Thoracic aorta (tissue), 2 donors: ENCODE measurements at places on chromosomes 11 and 22.

- H3K4me3 ChIP-seq: no peak overlapping the region
- peaks cover 10% of the 10 kb centered on the region for H3K4me1 ChIP-seq
- DNase-seq: no peak
These were observed 10.4 kb upstream of the TUB start for GRCh38 chr11:8070417-8071115.

DNA sequence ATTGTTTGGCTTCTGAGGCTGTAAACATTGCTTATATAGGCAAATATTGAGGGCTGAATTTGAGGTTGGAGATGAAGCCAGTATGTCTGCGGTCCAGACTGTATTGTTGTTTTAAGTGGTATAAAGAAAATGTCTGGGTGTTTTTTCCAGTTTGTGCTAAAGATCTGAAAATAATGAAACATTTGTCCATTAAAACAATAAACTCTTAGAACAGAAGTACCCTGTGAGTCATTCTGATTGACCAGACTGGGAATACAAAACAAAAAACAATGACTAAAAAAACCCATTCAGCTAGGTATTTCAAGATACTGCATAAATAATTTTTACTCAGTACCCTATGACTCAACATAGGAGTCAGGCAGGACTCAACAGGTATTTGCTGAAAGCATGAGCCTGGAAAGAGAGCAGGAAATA lies 20.4 kb downstream of the ALKBH8 start:
- H3K36me3 ChIP-seq: peaks cover 7% of the 10 kb centered on the region
- no peaks in the 10 kb centered on the region for H3K27me3 ChIP-seq
- no peaks in the 10 kb centered on the region for H3K4me1 ChIP-seq
- H3K4me3 ChIP-seq: no peak overlapping the region
- no peak overlapping the region for H3K27ac ChIP-seq

DNA sequence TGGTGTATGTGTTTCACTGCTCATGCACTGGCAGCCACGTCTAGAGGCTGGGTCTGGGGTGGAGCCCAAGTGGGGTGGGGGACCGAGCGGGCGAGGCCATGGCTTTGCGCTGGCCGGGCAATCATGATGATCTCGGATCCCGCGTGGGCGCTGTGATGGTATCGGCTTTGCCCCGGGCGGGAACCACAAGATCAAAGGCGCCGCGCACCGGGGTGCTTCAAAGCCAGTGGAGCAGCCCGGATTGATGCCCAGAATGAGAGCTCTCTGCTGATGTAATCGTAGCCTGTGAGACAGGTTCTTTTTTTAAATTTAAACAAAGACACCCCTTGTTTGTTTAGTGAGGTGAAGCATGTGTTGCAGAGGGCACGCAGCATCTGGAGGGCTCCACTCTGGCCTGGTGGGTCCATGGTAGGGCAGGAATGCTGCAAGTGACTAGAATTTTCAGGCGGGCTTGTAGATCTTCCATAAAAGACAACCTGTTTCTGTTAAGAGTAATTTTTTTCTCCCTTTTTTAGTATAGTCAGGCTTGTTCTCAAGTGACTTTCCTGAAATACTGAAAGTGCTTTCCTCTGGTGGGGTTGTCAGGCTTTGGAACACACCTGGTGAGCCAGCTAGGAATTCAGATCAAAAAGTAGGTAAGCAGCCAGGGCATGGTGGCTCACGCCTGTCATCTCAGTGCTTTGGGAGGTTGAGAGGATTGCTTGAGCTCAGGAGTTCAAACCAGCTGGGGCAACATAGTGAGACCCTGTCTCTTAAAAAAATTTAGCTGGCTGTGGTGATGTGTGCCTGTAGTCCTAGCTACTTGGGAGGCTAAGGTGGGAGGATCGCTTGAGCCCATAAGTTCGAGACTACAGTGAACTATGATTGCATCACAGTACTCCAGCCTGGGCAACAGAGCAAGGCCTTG lies 40.7 kb downstream of the ZNRF3 start:
- no peaks in the 10 kb centered on the region for H3K27me3 ChIP-seq
- H3K27ac ChIP-seq: peak overlapping the region; percentile 82
- H3K4me3 ChIP-seq: peak overlapping the region; percentile 68
- no peak for DNase-seq
- H3K36me3 ChIP-seq: no peaks in the 10 kb centered on the region

DNA sequence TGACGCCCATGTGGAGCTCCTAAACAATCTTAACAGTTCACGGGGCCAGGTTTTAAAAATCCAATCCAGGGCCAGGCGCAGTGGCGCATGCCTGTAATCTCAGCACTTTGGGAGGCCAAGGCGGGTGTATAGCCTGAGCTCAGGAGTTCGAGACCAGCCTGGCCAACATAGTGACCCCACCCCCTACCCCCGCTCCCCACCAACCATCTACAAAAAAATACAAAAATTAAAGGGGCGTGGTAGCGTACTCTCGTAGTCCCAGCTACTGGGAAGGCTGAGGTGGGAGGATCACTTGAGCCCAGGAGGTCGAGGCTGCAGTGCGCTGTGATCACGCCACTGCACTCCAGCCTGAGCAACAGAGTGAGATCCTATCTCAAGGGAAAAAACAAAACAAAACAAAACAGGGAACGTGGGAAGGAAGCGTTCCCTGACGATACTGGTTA lies 689 bp upstream of the SART1 start:
- H3K36me3 ChIP-seq: peaks cover 21% of the 10 kb centered on the region
- peaks cover 22% of the 10 kb centered on the region for H3K4me1 ChIP-seq
- DNase-seq: no peak
- peak overlapping the region; percentile 97 for H3K27ac ChIP-seq

DNA sequence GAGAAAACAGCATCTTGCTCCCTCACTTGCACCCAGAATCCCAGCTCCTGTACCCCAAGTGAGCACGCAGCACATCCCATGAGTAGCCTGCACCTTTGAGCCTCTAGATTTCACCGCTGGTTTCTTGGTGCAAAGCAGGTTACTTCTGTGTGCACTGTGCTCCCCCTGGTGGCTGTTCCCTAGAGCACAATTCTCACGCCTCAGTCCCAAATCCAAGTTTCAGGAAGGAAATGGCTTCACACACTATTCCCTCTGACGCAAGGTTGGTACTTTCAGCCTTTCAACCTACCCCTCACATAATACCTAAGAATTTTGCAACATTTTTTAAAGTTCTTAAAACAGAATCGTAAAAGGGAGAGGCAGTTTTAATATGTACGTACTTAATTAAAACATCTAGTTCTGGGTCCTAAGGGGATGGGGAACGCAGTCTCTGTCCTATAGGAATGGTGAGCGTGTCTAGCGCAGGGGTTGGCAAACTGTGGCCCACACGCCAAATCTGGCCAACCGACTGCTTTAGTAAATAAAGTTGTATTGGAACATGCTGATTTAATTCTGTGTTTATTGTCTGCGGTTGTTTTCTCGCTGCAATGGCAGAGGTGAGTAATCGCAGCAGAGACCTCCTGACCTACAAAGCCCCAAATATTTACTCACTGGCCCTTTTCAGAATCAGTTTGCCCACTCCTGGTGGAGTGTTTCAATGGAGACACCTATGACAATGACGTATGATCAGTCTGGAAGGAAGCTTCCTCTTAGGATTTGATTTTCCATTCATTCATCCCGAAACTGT lies 27.5 kb downstream of the DHCR7 start:
- H3K4me3 ChIP-seq: no peak overlapping the region
- DNase-seq: no peak
- no peak overlapping the region for H3K27ac ChIP-seq
- H3K4me1 ChIP-seq: no peaks in the 10 kb centered on the region
- no peaks in the 10 kb centered on the region for H3K27me3 ChIP-seq

- H3K4me1 ChIP-seq: peaks cover 20% of the 10 kb centered on the region
- H3K4me3 ChIP-seq: no peak overlapping the region
- H3K27me3 ChIP-seq: no peaks in the 10 kb centered on the region
- no peak for DNase-seq
These were observed 16.4 kb downstream of the APOL2 start for GRCh38 chr22:36222887-36223450.

DNA sequence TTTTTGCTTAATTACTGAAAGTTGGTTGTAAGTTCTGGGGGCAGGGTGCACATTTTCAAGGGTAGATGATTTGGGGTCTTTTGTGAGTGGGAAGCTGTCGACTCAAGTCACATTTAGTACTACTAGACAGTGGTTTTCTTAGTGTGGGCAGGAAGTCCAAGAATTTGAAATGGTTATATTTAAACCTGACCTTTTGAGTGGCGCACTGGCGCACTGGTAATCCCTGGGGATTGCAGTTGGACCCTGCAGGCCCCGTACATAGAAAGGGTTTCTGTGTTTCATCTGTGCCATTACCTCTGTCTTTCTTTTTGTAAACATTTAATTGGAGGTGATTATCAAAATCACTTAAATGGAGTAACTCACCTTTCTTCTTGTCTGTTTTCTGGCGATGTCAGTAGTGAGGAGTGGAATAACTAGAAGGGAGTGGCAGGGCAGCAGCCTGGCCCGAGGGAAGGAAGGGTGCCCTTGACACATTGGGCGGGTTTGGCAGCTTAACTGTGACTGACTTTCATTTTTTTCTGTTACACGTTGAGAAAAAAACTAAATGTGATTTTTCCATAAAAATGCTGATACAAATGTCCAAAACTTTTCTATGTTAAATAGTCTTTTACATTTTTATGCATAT lies 101.8 kb upstream of the GAL start:
- H3K36me3 ChIP-seq: peaks cover 4% of the 10 kb centered on the region
- DNase-seq: no peak
- no peaks in the 10 kb centered on the region for H3K27me3 ChIP-seq

DNA sequence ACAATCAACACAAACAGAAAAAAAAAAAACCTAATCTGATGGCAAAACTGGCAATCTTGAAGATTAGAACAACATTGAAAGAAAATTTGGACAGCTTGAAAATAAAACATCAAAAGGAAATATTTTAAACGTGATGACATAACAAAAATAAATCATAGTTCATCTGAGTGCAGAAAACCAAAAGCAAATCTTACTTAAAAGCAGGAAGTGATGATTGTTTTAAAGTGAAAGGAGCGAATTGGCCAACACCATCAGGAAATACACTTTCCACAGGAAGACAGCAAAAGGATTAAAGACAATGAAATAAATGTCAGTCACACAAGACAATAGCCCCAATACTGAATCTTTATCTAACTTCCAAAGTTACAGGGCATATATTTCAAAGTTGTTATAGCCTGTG lies 696.5 kb upstream of the CHORDC1 start:
- H3K36me3 ChIP-seq: no peaks in the 10 kb centered on the region
- H3K4me1 ChIP-seq: no peaks in the 10 kb centered on the region
- H3K27ac ChIP-seq: no peak overlapping the region
- H3K27me3 ChIP-seq: no peaks in the 10 kb centered on the region
- no peak for DNase-seq

DNA sequence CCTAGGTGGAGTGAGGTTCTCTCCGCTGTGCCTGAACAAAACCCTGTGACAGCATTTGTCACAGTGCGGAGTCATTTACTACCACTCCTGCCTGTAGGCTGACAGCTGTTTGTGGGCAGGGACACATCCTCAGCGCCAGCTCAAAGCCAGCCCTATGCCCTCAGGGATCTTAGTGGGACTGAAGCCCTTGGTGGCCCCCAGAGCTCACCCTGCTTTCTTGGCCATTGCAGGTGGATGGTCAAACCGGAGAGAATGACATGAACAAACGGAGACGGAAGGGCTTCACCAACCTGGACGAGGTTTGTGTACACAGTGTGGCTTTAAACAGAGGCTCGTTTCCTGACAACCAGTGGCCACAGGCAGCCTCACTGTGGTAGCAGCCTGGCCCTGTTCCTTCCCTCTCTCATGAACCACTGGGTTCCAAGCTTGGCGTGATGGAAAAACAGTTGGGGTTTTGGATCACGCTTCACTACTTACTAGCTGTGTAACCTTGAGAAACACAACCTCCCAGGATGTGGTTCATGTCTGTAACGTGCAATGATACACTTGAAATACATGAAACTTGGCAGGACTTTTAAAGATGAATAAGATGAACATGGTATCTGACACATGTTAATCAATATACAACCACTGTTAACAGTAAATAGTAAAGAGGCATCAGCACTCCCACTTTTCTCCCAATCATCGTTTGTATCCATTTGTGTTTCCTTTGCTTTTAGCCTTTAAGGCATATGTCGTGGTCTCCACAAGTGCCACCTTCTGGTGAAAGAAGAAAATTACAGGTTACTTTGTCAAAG lies 125.8 kb downstream of the MICAL2 start:
- H3K36me3 ChIP-seq: peaks cover 38% of the 10 kb centered on the region
- no peak overlapping the region for H3K4me3 ChIP-seq
- no peaks in the 10 kb centered on the region for H3K27me3 ChIP-seq
- peaks cover 98% of the 10 kb centered on the region for H3K4me1 ChIP-seq

DNA sequence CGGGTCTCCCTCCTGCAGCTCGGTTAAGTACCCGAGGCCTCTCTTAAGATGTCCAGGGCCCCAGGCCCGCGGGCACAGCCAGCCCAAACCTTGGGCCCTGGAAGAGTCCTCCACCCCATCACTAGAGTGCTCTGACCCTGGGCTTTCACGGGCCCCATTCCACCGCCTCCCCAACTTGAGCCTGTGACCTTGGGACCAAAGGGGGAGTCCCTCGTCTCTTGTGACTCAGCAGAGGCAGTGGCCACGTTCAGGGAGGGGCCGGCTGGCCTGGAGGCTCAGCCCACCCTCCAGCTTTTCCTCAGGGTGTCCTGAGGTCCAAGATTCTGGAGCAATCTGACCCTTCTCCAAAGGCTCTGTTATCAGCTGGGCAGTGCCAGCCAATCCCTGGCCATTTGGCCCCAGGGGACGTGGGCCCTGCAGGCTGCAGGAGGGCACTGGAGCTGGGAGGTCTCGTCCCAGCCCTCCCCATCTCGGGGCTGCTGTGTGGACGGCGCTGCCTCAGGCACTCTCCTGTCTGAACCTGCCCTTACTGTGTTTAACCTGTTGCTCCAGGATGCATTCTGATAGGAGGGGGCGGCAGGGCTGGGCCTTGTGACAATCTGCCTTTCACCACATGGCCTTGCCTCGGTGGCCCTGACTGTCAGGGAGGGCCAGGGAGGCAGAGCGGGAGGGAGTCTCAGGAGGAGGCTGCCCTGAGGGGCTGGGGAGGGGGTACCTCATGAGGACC lies 25.0 kb downstream of the FADS3 start:
- H3K27me3 ChIP-seq: no peaks in the 10 kb centered on the region
- peaks cover 26% of the 10 kb centered on the region for H3K36me3 ChIP-seq
- H3K4me1 ChIP-seq: peaks cover 8% of the 10 kb centered on the region
- DNase-seq: no peak
- H3K27ac ChIP-seq: no peak overlapping the region
